SJCRH30 (cell line): ENCODE measurements at places on chromosomes 3 and 15. TPM values are rescaled to one million over a fixed set of nuclear protein-coding genes. Genes with fewer than 3 reads are reported as not detected.

DNA sequence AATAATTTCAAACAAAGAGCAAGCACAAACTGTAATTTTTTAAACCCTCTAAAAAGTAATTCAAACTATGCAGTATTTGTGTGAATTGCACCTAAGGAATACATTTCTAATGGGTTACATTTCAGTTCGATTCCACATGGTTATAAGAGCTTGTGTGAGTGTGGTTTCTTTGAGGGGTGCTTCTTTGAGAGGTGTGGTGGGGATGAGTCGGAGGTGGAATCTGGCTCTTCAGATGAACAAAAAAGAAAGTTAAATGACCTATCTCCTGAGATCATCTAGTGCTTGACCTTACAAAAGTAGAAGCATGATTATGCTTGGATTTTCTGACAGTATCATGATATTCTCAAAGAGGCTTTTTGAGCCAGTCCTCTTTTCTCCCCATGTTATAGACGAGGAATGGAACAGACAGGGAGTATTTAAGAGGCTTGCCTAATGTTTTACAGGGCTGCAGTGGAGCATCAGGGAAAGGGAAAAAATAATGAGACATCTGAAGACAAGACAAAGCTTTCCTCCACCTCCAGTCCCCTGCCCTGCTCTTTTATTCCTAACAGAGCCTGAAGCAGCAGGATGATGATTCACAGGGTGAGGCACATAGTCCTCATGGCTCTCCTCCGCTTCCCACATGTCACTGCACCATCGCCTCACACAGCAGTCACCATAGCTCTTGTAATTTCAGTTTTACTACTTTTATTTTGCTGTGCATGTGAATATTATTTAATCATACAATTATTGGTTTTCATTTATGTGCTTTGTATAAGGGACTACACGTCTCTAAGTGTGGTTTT lies 82.0 kb downstream of the LYSMD4 start:
- H3K4me1 ChIP-seq, result no peaks in the 10 kb centered on the region
- H3K36me3 ChIP-seq, result peaks cover 14% of the 10 kb centered on the region; the same call in 1 of the 2 replicates
- no peak for DNase-seq
- H3K27me3 ChIP-seq, result no peaks in the 10 kb centered on the region
- H3K4me3 ChIP-seq, result no peak overlapping the region
- no peak overlapping the region for H3K27ac ChIP-seq

GRCh38 chr3:128276146-128276435 lies 122.8 kb downstream of the EEFSEC start:
- peaks cover 42% of the 10 kb centered on the region for H3K4me1 ChIP-seq
- no peak overlapping the region for H3K4me3 ChIP-seq
- no peak overlapping the region for H3K27ac ChIP-seq
- DNase-seq, result no peak
- no peaks in the 10 kb centered on the region for H3K27me3 ChIP-seq

DNA sequence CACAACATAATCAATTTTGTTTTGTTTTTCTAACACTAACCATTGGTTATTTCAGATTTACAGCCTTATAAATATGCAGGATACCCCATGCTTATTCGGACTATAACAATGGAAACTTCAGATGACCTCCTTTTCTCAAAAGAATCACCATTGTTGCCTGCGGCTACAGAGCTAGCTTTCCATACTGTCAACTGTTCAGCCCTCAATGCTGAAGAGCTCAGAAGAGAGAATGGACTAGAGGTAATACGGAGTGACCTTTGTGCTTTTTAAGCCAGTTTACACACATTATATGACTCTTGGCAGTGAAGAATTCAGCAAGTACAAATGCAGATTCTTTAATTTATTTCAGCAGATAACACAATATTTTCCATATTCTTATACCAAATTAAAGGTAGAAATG lies 81.8 kb downstream of the DNAJC13 start:
- no peaks in the 10 kb centered on the region for H3K4me1 ChIP-seq
- no peak for DNase-seq
- H3K27me3 ChIP-seq, result no peaks in the 10 kb centered on the region
- no peak overlapping the region for H3K27ac ChIP-seq

DNA sequence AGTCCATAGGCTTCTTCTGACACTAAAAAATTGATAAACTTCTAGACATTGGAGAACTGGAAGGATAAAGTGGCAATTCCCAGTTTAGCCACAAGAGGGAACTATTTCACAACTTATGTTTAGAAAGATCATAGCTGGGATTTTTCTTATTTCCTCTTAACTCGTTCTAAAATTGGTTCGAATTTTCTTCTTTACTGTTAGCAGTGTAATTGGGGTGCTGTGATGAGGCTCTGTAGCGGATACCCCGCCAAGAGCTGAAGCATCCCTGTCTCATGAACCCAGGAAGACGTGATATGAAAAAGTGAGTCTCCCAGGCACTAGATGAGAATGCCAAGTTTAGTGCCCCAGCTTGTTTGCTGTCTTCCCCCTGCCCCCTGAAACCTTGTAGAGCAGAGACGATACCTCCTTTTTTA lies 85.1 kb downstream of the PDCD6IP start:
- H3K27ac ChIP-seq, result peak overlapping the region; percentile 21; the same call in 1 of the 2 replicates
- H3K27me3 ChIP-seq, result no peaks in the 10 kb centered on the region
- no peaks in the 10 kb centered on the region for H3K36me3 ChIP-seq
- H3K4me1 ChIP-seq, result no peaks in the 10 kb centered on the region
- H3K4me3 ChIP-seq, result peak overlapping the region; percentile 38
- DNase-seq, result peak; percentile 66

DNA sequence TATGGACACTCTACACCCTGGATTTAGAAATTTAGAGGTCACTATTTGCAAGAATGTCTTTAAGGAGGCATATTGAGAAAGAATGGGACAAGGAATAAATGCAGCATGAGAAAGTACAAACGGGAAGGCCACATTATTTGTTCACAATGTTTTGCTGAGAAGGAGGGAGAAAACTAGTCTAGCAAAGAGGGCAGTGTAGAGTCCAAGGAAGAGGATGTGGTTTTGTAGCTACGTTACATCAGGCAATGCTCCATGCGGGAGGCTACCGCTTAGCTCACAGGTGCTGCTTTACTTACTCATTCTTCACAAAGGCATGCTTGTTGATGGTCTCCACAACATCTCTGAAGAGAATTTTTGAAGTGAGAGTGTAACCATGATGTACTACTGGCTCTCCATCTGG lies 191.1 kb downstream of the PLCH1 start:
- H3K36me3 ChIP-seq, result no peaks in the 10 kb centered on the region
- no peaks in the 10 kb centered on the region for H3K27me3 ChIP-seq
- H3K4me1 ChIP-seq, result peaks cover 10% of the 10 kb centered on the region
- no peak for DNase-seq
- no peak overlapping the region for H3K4me3 ChIP-seq
- H3K27ac ChIP-seq, result no peak overlapping the region

DNA sequence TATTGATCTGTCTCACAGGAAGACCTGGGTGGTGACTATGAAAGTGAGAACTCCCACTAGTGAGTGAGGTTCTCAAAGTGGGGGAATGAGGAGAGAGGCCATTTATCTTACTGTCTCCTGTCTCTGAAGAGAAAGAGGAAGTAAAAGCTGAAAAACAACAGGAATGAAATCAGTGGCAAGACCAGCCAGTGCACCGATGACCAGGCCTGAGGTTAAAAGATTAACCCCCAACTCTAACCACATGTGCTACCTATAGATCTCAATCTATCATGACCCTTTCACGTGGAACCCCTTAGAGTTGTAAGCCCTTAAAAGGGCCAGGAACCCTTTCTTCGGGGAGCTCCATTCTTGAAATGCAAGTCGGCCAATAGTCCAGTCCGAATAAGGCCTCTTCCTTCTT lies 239.3 kb upstream of the CNTN6 start:
- H3K27me3 ChIP-seq, result no peaks in the 10 kb centered on the region
- no peak overlapping the region for H3K4me3 ChIP-seq
- no peaks in the 10 kb centered on the region for H3K4me1 ChIP-seq
- DNase-seq, result no peak
- H3K27ac ChIP-seq, result no peak overlapping the region
- no peaks in the 10 kb centered on the region for H3K36me3 ChIP-seq

DNA sequence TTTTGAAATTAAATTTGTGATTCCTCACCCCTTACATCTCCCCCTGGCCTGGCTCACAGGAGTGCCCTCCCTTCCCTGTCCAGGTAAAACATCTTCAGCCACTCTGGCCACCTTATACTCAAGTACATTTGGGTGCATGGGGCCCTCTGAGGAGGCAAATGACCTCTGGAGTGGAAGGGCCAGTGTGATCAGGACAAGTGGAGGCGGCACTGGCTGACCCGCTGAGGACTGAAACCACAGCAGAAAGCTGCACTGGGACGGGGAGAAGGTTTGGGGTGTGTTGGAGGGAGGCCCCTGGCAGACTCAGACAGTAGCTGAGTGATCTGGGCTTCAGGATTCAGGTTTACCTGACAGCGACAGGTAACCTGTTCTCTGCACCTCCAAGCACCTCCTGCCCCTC lies 24.2 kb downstream of the HES1 start:
- no peaks in the 10 kb centered on the region for H3K4me1 ChIP-seq
- DNase-seq, result no peak
- no peaks in the 10 kb centered on the region for H3K27me3 ChIP-seq
- H3K27ac ChIP-seq, result no peak overlapping the region

- DNase-seq, result peak; percentile 63
- no peaks in the 10 kb centered on the region for H3K36me3 ChIP-seq
- H3K4me1 ChIP-seq, result no peaks in the 10 kb centered on the region
- peak overlapping the region; percentile 40 for H3K4me3 ChIP-seq
These were observed 4.4 kb upstream of the GABRR3 start for GRCh38 chr3:98039322-98040024.

DNA sequence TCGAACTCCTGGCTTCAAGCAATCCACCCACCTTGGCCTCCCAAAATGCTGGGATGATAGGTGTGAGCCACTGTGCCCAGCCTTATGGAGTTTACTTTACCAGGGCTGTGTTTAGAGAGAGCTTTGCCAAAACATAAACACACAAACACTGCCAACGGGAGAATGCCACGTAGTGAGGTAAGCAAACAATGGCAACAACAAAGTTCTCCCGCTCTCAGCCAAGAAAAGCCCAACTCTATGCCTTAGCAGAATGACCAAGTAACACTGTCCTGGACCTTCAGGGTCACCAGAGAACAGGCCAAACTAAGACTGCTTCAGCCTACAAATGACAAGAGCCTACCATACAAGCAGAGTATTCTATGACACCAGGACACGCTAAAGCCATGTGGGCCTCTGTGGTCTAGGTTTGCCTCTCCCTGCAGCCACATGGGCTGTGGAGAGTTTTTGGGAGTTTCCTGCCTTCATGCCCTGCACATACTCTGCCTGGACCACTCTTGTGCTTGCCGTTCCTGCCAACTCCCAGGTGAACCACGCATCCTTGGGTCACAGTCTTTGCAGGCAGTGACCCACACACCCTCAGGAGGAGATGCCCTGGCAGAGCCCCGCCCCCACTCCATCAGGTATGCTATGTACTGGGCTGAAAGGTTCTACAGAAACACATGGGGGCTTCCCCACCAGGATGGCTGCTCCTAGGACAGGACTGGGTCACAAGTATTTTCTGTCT lies 21.6 kb upstream of the CNBP start:
- H3K36me3 ChIP-seq, result no peaks in the 10 kb centered on the region
- H3K4me1 ChIP-seq, result no peaks in the 10 kb centered on the region
- H3K4me3 ChIP-seq, result no peak overlapping the region
- no peak overlapping the region for H3K27ac ChIP-seq
- no peaks in the 10 kb centered on the region for H3K27me3 ChIP-seq

DNA sequence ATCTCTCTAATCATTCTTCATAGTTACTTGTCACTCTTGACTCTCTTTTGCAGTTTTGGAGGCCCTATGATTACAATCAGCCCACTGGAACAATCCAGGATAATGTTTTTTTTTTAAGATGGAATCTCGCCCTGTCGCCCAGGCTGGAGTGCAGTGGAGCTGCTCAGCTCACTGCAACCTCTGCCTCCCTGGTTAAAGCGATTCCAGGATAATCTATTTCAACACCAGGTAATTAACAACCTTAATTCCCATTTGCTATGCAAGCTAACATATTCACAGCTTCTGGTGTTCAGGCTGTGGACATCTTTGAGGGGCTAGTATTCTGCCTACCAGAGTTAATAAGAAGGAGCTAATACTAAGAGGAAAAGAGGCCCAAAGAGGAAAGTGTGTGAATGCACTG lies 1.1 kb upstream of the BLOC1S6 start:
- H3K27me3 ChIP-seq, result no peaks in the 10 kb centered on the region
- peak overlapping the region; percentile 80 for H3K4me3 ChIP-seq
- H3K4me1 ChIP-seq, result peaks cover 10% of the 10 kb centered on the region

DNA sequence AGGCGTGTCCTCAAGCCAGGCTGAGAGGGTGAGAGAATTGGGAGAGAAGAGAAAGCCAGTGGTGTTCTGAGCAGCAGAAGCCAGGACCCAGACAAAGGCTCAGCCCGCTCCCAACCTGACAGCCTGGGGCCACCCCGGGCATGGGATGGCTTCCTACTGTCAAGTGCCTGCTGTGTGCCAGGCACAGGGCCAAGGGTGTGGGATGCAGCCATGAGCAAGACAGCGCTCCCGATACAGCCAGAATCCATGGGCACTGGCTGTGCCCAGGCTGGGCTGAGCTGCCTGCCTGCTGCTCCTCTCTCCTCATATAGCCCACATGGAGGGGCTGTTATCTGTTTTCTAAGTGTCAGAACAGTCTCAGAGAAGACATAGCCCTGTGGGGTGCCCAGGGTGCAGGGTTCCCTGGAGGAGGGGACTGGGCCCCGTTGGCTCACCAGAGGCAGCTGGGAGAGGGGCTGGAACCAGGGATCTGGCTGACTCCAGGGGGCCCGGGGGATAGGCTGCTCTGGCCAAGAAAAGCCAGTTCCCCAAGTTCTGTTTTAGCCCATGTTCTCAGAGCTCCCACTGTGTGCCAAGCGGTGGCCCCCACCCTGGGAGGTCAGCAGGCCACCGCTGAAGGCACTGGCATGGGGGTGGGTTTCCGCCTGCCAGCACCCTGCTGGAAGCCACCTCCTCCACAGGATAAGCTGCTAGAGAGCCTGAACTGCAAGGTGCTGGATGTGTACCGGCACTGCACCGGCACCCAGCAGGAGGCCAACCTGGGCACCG lies 39.0 kb downstream of the CFAP100 start:
- no peak overlapping the region for H3K27ac ChIP-seq
- no peak overlapping the region for H3K4me3 ChIP-seq
- no peaks in the 10 kb centered on the region for H3K4me1 ChIP-seq
- DNase-seq, result no peak

DNA sequence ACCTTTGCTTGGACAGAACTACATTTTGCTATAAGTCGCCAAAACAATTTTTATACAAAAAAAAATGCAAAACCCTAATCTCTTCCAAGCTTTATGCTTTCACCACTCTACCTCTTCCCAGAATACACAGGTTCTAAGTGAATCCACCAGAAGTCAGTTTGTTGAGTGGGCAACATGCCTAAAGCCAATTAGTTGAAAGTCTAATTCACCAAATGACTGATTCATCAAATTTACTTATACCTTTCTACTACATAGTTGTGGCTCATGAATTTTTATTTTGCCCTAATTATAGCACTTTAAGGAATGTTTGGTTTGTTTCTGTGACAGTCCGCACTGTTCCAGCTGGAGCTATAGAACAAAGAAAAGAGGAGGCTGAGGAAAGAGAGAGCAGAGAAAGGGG lies 265.9 kb upstream of the TGFBR2 start:
- no peak overlapping the region for H3K4me3 ChIP-seq
- H3K4me1 ChIP-seq, result peaks cover 9% of the 10 kb centered on the region
- DNase-seq, result no peak
- H3K27ac ChIP-seq, result no peak overlapping the region
- no peaks in the 10 kb centered on the region for H3K27me3 ChIP-seq

SKIL gene
- total RNA-seq, result 82.5 and 96.4 TPM in 2 replicates

SMCO1 gene
- not detected in 2 replicates for total RNA-seq

CELF6 gene
- total RNA-seq, result 0.05 TPM in 1 of 2 replicates, not detected in the other

KLHL40 gene
- total RNA-seq, result 0.59 and 0.71 TPM in 2 replicates

HGD gene
- 0.18 TPM in 1 of 2 replicates, not detected in the other for total RNA-seq

TERB2 gene
- total RNA-seq, result not detected in 2 replicates
